ENCODE measurements at places on chromosomes 11 and 22.

DNA sequence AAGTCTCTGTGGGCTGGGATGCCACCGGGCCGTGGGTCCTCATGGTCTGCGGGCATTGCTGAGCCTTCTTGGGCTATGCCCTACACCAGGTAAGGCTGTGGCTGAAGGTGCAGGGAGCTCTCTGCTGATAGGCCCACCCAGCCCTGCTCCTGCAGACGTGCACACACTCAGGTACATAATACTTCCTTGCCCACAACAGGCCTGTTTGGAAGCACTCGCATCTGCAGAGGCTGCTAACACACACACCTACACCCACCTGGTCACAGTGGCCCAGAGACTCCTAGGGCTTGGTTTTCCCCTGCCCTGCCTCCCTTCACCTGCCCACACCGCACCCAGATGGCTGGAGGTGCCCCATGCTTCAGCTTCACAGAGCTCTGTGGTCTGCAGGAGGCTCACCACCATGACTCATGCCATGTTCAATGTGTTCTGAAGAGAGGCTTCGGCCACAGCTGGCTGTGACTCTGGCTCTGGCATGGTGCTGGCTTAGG is 72.8 kb upstream of the KCNQ1OT1 start:
- no peak for DNase-seq

DNA sequence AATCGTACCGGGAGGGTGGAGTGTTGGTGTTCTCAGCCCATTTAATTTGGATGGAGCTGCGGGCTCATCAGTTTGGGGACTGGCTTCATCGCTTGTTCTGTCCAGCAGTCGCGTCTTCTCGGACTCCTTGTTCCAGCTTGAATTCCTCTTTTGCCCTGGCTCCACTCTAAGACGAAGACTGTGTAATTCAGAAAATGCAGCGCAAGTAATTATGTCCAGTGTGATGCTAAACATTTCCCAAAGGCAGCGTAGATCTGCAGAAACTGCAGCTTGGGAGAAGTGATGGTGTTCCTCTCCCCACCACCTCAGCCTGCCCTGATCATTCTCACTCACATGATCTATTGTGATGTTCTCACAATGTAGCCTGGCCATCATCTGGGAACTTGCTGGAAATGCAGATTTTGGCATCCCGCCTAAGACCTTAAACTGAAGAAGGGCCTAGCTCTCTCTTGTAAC is 666 bp downstream of the SLC25A18 start:
- DNase-seq: no peak

DNA sequence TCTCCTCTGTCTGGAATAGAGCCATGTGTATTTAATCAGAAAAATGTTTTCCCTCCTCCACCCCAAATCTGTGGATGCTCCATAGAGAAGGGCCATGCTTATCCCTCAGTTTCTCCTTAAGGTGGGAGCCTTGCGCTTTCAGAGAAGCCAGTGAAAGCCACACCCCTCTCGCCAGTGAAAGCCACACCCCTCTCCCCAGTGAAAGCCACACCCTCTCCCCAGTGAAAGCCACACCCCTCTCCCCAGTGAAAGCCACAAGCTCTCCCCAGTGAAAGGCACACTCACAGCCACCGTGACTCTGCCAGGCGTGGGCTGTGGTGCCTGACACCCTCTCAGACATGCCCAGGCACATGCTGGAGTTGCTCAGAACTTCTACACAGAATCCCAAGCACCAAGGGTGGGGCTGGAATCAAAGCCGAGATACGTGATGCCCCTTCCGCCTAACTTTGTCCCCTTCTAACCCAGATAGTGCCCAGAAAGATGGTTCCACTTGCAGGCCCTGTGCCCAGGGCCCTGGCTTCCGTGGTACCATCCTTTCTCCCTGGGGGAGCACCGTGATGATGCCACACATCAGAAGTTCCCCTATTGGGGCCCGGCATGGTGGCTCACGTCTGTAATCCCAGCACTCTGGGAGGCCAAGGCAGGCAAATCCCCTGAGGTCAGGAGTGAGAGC is 16.5 kb upstream of the PRR5 start:
- DNase-seq: no peak

GRCh38 chr11:7311903-7312302 is 60.2 kb downstream of the SYT9 start:
- no peak for DNase-seq

GRCh38 chr22:33381531-33382406 is 323.6 kb upstream of the SYN3 start:
- no peak for DNase-seq
